Brain (organoid and tissue), 16 donors: ENCODE measurements at places on chromosomes 3 and 15.

- no peak for DNase-seq
Observed at GRCh38 chr3:188322135-188322887, 168.4 kb downstream of the LPP start.

GRCh38 chr15:99053380-99054024, 45.9 kb upstream of the PGPEP1L start:
- DNase-seq = no peak

DNA sequence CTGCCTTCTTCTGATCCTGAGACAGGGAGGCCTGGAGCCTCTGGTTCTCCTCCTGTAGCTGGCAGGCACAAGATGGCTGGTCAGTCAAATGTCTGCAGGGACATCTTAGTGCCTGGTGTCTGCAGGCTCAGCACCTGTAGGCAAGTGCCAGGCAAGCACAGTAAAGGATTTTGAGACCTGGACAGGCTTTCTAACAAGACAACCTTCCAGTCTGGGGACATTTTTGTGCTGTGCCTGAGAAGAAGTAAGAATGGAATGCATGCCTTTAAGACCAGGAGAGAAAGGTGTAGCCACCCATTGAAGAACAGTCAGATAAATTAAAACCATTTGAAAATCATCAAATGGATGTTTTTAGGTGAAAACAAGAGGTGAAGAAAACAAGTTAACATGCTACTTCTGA, 31.2 kb downstream of the DZIP1L start:
- DNase-seq = no peak

DNA sequence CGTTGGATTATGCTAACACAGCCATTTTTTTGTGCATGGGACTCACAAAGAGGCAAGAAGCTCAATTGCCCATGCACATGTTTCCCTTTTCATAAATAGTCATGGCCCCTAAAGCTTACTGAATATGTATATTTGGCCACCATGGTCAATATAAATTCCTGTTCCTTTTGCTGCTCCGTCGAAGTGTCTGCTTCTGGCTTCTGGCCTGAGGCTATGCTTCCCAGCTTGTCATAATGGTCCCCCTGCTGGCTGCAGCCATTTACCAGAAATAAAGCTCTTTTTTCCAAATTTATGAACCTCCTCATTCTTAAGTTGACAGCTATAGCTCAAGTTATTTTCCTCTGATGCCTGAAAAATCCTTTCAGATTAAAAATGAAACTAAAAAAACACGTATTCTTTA, 602.1 kb downstream of the VGLL3 start:
- DNase-seq = no peak

GRCh38 chr3:170049146-170050000, 11.6 kb downstream of the GPR160 start:
- DNase-seq = no peak

DNA sequence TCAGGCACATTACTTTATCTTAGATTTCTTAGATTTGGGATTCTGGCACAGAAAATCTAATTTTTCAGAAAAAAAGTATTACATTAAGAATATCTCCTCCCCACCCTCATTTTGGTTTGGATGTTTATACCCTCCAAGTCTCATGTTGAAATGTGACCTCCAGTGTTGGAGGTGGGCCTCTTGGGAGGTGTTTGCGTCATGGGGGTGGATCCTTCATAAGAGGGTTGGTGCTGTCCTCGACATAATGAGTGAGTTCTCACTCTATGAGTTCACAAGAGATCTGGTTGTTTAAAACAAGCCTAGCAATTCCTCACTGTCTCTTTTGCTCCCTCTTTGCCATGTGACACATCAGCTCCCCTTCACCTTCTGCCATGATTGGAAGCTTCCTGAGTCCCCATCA, 45.6 kb upstream of the WWTR1 start:
- DNase-seq = no peak

DNA sequence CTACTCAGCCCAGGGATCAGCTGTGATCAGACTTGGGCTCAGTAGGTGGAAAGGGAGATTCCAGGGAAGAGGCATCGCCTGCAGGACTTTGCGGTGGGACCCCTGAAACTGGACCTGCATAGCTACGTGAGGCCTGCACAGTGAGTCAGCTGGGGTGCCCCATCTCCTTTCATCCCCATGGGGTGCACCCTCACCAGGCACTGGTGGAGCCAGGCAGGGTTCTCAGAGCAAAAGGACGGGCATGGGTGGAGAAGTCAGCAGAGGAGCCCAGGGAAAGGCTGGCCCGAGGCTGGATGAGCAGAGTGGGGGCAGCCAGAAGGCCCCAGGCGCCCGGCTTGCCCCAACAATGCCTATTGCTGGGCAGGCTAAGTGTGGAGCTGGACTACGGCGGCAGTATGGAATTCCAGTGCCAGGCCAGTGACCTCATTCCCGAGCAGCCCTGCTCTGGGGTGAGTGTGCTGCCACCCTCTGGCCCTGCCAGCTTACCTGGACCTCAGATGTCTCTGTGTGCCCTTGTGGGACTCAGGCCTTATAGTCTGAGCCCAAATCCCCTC, 19.7 kb downstream of the ACAA1 start:
- DNase-seq = no peak

GRCh38 chr3:15623535-15624440, 22.2 kb downstream of the BTD start:
- DNase-seq = no peak

- DNase-seq = no peak
Observed at GRCh38 chr3:20096135-20096685, 56.0 kb downstream of the KAT2B start.
